ENCODE measurements at places on chromosomes 4 and X.

GRCh38 chr4:129623233-129623875 lies 527.4 kb downstream of the C4orf33 start:
- DNase-seq: no peak

DNA sequence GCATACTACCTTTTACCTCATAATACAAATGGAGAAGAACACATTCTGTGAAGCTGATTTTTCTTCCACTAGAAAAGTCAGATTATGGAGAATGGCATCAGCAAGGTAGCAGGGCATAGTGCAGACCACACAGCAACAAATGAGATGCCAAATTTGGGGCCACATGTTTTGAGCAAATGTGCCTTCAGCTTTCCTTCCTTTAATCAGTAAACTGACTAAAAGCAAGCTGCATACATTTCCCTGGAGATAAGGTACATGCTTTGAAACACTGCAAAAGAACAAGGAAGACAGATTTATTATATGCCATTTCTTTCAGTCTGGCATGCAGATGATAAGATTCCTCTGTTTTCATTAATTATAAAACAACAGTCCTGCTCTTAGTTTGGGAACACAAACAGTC lies 67.1 kb upstream of the GUCY1A1 start:
- DNase-seq: no peak

DNA sequence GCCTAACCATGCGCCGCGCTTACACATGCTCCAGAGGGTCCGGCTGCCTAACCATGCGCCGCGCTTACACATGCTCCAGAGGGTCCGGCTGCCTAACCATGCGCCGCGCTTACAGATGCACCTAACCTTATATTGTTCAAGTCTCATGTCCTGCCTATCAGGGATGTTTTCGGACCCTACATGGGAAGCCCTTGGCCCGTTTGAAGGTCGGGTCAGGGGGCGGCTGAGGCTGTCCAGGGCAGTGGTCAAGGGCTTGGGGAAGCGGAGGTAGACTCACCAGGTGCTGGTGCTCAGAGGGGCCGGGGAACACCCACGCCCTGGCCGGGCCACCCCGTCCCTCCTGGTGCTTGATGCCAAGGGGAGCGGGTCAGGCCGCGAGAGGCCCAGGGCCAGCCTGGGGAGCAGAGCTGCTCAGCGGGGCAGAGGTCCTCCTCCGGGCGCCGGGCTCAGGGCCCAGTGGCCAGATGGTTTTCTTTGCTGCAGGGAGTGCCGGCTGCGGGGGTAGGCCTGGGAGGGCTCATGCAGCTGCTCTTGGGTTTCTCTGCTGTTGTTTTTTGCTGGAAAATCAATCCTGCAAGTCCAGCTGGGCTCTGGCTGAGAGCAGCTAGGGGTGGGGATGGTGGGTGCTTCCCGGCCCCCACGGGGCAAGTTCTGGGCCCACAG lies 35.4 kb upstream of the SPON2 start:
- DNase-seq: no peak

- DNase-seq: no peak
These were observed 34.4 kb downstream of the AGTR2 start for GRCh38 chrX:116204932-116205331.

DNA sequence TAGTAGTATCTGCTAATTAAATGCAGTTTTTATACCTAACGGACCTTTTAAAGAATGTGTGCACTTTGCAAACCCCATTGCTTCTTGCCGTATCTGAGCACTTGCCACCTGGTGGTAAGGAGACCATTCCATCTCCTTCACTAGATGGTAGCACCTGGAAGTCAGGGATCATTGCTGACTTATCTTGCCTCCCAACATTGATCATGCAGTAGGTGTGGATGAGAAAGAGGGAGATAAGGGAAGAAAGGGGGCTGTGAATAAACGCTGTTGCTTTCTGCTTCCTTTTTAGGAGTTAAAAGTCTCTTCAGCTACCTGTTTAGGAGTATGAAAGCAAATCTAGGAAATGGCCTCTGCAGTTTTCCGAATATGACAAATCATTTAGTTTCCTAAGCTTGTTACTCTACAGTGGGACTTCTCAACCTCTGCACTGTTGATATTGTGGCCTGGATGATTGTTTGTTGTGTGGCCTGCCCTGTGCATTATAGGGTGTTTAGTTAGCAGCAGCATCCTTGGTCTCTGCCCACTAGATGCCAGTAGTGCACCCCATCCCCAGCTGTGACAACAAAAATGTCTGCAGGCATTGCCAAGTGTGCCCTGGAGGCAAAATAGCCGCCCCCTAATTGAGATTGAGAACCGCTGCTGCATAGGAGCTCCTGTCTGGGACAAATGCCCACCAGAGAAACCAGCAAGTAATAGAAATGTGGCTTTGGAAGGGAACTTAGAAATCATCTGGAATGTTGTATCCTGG lies 38.8 kb downstream of the GAB1 start:
- DNase-seq: no peak

DNA sequence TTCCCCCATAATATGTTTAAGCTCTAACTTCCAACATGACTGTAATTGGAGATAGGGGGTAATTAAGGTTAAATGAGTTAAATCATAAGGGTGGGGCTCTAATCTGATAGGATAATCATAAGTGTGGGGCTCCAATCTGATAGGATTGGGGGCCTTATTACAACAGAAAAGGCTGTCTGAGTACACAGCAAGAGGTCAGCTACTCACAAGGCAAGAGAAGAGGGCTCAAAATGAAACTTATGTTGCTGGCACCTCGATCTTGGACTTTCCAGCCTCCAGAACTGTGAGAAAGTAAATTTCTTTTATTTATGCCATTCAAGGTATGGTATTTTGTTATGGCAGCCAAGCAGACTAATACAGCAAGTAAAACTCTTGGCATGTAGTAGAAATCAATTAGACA lies 16.4 kb downstream of the SH2D1A start:
- DNase-seq: no peak

GRCh38 chrX:9566150-9566621 lies 101.3 kb downstream of the TBL1X start:
- DNase-seq: peak; percentile 31

- DNase-seq: no peak
These were observed 147.8 kb downstream of the ARHGAP10 start for GRCh38 chr4:147879676-147880075.

GRCh38 chrX:16240231-16240905 lies 73.1 kb downstream of the MAGEB17 start:
- DNase-seq: no peak

DNA sequence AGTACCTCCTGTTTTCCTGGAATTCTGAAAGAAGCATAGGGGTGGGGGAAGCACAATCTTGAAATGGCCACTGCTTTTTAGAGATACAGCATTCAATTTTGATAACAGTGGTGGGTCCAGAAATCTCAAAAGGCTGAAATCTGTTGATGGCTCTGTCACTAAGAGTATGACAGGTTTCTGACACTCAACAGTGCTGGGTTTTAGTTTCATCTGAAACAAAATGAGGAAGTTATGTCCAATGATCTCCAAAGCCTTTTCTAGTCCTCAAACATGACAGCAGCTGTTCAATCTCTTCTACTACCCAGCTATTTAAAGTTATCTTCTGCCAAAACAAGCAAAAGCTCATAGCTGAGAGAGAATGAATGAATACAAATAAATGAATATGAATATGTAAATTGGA lies 110.5 kb downstream of the IL1RAPL1 start:
- no peak for DNase-seq

GRCh38 chrX:148380650-148381561 lies 119.5 kb upstream of the AFF2 start:
- DNase-seq: no peak

DNA sequence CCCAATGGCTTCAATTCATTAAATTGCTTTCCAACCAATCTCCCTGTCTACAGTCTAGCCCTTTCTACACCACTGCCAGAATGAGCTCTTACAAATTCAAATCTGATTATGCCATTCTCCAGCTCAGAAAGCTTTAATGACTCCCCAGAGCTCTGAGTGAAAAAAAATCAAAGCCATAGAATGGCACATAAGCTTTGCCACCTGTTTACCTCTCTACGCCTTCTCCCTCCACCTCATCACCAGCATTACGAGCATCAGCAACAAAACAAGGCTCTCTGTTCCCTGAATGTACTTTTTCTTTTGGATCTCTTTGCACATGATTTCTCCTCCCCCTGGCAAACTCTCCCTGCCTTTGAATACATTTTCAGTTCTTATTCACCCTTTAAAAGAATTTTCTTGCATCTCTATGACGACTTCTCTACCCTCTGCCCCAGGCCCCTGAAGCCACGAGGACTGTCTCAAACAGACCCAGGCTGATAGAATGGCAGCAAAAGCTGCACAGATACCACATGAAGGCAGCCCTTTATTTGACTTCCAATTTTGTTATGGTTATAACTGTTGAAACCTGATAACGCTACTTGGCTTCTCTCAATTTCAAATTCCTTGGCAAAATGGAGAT lies 516.0 kb downstream of the PCDH7 start:
- no peak for DNase-seq

DNA sequence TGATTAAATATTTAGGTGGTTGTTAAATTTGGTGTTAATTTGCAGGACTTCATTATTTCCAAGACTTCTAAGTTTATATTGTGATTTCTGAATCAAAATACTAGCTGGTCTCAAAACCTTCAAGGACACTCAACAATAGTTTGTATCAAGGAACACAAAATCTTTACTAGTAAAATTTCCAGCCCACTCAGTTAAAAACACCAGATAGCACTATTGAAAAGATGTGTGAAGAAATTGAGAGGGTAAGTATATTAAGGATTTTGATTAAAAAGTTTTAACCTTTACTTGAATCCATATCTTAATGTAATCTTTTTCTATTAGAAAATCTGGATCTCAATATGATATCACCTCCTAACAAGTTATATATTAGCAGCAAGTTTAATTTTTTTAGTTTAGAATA lies 89.3 kb upstream of the UGT8 start:
- DNase-seq: no peak

DNA sequence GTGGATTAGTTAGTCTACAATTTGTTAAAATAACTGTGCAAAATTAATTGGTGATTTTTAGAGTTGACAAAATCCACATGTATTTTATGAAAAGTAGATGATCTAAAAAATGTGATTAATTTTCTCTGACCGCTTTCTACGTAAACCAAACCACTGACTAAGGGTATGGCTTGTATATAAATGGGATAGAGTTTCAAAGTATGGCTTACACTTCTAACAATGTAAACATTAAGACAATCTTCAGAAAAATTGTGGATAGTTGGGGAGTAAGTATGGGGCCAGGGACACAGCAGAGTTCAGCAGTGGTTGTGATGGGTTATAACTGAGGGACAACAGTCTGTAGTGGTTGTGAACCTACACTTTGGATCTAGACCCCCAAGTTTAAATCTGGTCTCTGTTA lies 39.8 kb downstream of the GABRA4 start:
- DNase-seq: no peak

DNA sequence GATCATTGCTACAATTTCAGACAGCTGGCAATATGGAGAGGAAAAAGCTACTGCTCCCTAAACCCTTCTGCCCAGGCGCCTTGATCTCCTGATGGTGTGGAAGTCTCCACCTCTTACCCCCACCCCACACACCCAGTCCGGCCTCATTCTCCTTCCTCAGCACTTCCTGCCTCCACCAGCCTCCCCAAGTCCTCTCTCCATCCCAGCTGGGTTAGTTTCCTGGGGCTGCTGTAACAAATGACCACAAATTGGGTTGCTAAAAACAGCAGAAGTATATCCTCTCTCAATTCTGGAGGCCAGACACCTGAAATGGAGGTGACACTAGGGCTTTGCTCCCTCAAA lies 1.1 kb upstream of the CCNQ start:
- DNase-seq: no peak

GRCh38 chrX:19683817-19684216 lies 168.5 kb upstream of the MAP3K15 start:
- DNase-seq: no peak

- DNase-seq: no peak
These were observed 65.0 kb downstream of the ZFYVE28 start for GRCh38 chr4:2353222-2354107.

DNA sequence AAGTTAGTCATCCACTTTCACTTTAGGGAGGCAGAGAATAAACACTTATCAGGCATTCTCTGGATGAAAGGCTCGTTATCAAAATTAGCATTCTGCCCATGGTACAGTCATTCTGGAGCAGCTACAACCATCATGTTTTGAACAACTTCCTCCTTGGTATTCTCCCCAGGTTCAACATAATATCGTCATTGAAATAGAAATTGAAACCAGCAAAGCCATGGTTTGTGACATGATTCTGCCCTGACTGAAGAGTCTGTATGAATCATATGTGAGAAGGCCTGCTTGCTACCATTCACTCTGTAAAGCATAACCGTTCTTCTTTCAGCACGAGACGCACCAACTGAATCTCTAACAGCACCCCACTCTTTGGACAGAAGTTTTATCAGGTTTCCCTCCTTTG lies 127.5 kb upstream of the RADX start:
- no peak for DNase-seq

DNA sequence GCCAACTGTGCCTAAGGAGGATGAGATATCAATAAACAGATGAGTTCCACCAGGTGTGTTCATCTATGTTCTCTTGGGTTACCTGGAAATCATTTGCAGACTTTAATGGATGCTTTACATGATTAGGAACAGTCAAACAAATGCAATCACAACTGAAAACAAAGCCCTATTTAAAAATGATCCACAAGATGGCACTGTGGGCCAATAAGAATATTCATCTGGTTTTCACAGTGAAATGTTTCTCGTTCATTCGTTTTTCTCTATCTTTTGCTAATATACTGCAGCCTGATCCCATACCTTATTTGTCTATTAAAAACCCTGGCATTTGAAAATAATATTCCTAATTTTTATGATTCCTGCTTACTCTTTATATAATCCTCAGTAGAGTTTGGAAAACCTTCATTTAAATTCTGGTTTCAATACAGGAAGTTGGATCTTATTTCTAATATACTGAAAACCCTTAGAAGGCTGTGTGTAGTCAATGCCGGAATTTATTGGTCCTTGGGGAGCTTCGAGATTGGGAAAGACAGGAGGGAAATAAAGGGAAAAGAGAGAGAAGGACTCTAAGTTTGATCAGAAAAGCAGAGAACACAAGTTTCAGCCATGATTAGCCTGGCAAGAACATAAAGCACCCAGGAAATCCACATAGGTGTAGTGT lies 63.8 kb upstream of the TAPT1 start:
- no peak for DNase-seq

- no peak for DNase-seq
These were observed 208.0 kb downstream of the PRDM5 start for GRCh38 chr4:120714417-120715010.

DNA sequence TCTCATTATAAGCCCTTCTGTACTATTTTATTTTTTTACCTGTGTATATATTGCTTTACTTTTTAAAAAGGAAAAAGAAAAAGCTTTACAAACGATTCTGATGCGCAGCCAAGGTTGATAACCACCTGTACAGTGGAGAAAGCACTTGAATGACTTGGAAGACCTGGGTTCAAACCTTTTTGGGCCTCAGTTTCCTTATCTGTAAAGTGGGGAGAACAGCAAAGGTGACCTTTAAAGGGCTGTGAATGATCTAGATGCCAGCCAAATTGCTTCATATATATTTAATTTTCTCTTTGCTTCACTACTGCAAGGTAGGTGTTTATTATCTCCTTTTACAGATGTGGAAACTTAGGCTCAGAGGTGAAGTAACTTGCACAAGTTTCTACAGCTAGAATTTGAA lies 45.0 kb downstream of the SMC1A start:
- no peak for DNase-seq

DNA sequence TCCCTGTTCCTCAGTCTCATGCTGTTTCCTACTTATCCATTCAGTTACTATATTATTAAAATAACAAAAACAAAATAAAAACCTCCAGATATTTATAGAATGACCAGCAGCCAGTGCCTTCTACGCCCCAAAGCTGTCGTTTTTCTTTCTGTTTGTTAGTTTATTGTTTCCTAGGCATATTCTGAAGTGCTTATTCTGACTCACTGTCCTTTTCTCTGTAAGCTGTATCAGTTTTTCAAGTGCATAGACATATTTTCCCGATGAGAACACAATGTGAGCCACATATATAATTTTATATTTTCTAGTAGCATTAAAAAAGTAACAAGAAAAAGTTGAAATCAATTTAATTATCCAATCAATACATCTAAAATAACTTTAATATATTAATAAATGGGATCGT lies 2158.6 kb upstream of the TENM3 start:
- no peak for DNase-seq

All from 8988T (cell line).